ENCODE measurements at places on chromosomes 7 and 10. TPM values are rescaled to one million over a fixed set of nuclear protein-coding genes. Genes with fewer than 3 reads are reported as not detected.

The CACNA2D1 gene
- 1.4 TPM for total RNA-seq

- DNase-seq, result no peak
Observed at GRCh38 chr7:101154693-101155102, 422 bp downstream of the AP1S1 start.

The OR2A12 gene
- not detected for total RNA-seq

- no peak for DNase-seq
Observed at GRCh38 chr7:116271963-116272886, 61.9 kb downstream of the TES start.

GRCh38 chr10:46245381-46245900 lies 41.4 kb upstream of the ANTXRL start:
- DNase-seq, result no peak

GRCh38 chr7:105350906-105351305 lies 37.8 kb downstream of the SRPK2 start:
- DNase-seq, result no peak

DNA sequence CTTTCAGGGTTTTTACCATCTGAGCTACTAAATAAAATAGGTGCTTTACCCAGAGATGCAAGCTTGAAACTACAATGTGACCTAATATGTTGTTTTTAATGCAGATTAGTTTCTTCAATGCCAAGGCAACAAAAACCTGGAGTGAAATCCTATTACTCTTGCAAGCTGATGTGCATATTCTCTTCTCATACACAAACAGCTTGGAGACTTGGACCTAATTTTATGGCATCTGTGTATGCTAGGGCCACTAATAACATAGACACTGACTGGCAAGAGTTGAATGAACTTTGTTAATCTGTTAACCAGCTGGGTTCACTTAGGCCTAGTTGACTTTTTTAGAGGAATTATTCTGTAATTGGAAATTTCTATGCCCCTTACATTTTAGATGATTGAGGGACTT lies 23.4 kb upstream of the SMIM30 start:
- no peak for DNase-seq

The SH2D4B gene
- total RNA-seq, result not detected

DNA sequence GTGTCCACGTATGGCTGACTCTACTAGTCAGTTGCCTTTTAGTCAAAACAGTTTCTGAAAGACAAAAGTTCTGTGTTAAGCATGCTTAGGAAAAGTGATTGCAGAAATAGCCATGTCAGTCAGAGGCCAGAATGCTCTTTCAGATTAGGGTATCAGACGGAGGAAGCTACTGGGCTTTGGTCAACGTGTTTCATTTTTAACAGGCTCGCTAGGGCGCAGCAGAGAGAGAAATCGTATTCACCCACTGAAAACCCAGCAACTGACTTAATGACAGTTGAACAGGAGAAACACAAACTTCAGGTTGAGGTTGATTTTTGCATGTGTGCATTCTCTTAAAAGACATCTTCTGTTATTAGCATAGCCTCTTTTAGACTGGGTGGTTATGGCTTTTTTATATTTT lies 322.6 kb upstream of the KIAA1217 start:
- no peak for DNase-seq

GRCh38 chr7:82291931-82292330 lies 151.6 kb downstream of the CACNA2D1 start:
- no peak for DNase-seq

DNA sequence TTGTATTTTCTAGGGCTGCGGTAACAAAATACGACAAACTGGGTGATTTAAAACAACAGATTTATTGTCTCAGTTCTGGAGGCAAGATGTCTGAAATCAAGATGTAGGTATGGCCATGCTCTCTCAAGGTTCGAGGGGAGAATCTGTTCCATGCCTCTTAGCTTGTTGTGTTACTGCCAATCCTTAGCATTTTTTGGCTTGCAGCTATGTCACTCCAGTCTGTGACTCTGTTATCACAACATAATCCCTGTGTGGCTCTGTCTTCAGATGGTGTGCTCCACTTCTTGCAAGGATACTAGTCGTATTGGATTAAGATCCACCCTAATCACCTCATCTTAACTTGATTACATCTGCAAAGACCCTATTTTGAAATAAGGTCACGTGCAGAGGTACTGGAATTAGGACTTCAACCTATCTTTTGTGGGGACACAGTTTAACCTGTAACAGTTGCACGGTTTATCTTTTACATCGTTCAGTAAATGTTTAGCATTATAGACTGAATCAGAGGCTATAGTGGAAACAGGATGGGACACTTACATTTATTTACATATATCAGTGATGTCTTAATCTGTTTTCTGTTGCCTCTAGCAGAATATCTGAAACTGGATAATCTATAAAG lies 3.1 kb downstream of the C1GALT1 start:
- DNase-seq, result peak; percentile 46

- DNase-seq, result no peak
Observed at GRCh38 chr10:92082583-92083280, 159.2 kb downstream of the BTAF1 start.

The SFRP4 gene
- total RNA-seq, result not detected

The SOSTDC1 gene
- 0.18 TPM for total RNA-seq

DNA sequence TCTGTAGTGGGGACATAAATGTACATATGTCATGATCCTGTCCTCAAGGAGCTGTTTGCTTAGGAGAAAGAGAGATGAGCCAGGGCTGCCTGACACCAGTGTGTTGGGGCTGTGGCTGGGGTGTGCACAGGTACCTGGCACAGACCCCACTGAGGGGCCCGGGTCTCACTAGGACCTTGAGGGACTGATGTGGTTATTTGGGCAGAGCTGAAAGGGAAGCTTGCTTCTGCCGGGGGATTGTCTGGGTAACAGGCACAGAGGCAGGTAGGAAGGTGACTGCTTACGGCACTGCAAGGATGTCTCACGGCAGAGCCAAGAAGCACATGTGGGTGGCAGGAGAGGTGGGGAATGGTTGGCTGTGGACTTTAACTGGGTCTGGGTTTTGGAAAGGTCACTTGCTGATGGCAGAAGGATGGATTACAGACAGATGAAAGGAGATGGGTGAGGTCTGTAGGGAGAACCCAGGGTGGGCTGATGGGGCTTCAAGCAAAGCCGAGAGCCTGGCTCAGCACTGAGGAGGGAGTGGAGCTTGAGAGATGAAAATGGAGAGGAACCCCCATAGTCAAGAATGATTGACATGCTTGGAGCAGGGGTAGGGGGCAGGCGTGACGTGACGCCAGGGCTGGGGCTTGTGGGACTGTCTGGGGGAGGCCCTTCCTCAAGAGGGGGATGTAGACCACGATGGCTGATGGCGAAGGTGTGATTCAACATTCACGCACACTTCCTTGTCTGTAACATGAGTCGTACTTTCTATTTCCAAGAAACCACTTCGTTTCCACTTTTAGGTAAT lies 207.7 kb upstream of the SHH start:
- DNase-seq, result no peak

The RASA4 gene
- 9.4 TPM for total RNA-seq

The WNT16 gene
- total RNA-seq, result not detected

DNA sequence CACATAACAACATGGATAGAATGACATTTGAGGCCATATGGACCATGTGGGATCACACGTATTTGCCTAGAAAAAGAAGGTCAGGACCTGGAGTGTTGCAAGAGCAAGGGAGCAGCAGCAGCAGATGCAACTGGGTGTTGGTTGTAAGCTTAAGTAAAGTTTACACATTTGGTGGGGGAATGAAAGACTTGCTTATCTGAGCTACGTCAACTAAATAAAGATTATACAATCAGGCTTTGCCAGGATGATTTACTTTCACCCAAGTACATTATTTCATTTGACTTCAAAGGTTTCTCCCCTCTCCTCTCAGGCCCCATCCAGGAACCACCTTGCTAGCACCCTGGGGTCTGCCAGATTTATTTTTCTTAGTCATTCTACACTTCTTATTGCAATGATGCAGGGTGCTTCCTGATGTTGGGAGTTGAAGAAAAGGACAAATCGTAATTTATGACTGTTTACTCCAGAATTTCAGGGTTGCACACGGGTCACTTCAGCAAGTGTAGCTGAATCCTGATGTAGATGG lies 591.9 kb upstream of the IGFBP3 start:
- no peak for DNase-seq

The C10orf53 gene
- total RNA-seq, result not detected

The AVPI1 gene
- total RNA-seq, result 19.1 TPM

GRCh38 chr10:124524991-124525653 lies 63.5 kb downstream of the LHPP start:
- peak; percentile 62 for DNase-seq

DNA sequence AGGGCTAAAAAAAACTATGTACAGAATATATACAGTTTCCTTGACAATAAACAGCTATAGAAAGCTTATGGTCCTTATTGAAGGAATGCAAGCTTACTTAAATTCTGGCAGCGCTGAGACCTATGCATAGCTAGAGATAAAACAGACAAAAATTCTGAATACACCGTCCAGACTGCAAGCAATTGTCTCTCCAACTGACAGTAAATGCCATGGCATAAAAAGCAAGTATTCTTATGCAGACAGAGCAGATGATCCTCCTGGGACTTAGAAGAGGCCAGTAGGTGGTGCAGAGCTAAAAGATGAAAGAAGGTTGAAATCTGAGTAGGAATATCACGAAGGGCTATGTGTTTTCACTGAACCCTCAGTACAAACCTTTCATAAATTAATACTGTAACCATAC lies 157.0 kb upstream of the CACNA2D1 start:
- DNase-seq, result no peak

GRCh38 chr10:75424571-75424970 lies 6.9 kb upstream of the LRMDA start:
- DNase-seq, result no peak

GRCh38 chr7:99958564-99959227 lies 17.1 kb downstream of the AZGP1 start:
- DNase-seq, result no peak

The HACD1 gene
- 113 TPM for total RNA-seq

GRCh38 chr7:154985230-154985629 lies 17.7 kb downstream of the PAXIP1 start:
- peak; percentile 68 for DNase-seq

The CFAP58 gene
- 0.37 TPM for total RNA-seq

DNA sequence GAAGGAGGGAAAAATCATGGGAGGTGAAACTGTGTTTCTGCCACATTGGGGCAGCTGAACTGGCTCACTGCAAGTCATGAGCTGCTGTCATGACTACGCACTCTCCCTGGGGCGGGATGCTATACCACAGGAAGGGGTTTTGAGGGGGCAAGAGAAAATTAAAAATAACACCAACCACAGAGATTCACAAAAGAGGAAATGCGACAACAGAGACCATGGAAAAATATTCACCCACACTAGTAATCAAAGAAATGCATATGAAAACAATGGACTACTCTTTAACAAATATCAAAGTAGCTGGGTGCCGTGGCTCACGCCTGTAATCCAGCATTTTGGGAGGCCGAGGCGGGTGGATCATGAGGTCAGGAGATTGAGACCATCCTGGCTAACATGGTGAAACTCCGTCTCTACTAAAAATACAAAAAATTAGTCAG lies 65.2 kb upstream of the TM9SF3 start:
- no peak for DNase-seq

- no peak for DNase-seq
Observed at GRCh38 chr10:46310143-46310514, 23.3 kb downstream of the ANTXRL start.

- DNase-seq, result no peak
Observed at GRCh38 chr7:152851881-152852417, 92.4 kb downstream of the ACTR3B start.

GRCh38 chr10:43091846-43092245 lies 15.0 kb downstream of the RET start:
- no peak for DNase-seq

DNA sequence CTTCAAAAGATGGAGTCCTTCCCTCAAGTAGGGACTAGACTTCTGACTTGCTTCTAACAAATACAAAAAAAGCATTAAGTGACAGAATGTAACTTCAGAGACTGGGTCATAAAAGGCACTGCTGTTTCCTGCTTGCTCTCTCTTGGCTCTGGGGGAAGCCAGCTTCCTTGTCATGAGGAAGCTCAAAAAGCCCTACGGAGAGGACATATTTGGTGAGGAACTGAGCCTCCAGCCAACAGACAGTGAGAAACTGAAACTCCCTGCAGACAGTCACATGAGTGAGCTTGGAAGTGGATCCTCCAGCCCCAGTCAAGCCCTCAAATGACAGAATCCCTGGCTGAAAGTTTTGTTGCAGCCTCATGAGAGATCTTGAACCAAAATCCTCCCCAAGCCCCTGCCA lies 26.3 kb upstream of the SLC35G1 start:
- DNase-seq, result no peak

DNA sequence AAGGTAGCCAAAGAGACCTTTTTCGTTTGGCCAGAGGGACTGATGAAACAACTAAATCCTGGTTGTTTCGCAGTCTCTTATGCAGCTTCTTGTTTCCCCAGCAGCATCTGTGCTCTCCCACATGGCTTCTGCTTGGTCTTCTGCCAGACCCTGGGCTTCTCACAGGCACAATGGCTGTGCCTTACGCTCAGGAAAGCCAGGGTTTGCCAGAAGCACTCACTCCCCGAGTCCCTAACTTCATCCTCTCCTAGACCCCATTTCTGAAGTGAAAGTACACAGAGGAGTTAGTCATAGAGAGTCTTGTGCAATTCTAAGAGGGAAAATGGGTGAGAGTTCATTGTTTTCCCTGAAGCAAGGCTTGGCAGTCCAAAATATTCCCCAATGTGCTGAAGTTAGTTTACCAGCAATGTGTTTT lies 121.7 kb downstream of the EVX1 start:
- DNase-seq, result peak; percentile 10

DNA sequence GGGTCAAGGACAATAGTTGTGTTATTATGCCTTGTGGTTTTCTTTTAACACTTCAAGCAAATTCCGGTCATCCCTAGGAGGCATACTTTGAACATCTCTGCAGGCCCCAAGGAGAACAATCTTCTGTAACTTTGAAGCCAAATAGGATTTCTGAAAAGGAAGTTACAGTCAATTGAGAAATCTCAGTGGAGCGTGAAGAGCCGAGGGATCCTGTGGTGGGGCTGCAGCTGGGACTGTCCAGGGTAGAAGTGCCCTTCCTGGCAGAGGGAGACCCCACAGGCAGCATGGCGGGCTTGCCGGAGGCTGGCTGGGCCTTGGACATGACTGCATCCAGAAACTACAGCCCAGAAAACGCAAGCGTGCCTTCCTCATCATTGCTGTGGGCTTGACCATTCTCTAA lies 179.7 kb downstream of the PTPN20 start:
- DNase-seq, result peak; percentile 7

GRCh38 chr10:129365767-129366402 lies 101.2 kb upstream of the MGMT start:
- no peak for DNase-seq

The GCK gene
- total RNA-seq, result not detected

The FAM241B gene
- 27.8 TPM for total RNA-seq

- no peak for DNase-seq
Observed at GRCh38 chr7:24191362-24191761, 92.6 kb upstream of the NPY start.

DNA sequence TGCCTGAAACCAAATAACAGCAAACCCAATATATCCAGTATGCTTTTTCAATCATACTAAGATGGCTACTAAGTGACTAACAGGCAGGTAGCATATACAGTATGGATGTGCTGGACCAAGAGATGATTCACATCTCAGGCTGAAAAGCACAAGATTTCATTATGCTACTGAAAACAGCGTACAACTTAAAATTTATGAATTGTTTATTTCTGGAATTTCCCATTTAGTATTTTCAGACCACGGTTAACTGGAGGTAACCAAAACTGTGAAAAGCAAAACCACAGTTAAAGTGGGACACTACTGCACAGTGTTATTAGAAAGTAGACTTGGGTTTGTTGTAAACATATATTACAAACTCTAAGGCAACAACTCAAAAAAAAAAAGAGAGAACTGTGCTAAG lies 91.5 kb downstream of the KMT2C start:
- DNase-seq, result no peak

GRCh38 chr10:97810446-97810845 lies 38.6 kb upstream of the SFRP5 start:
- no peak for DNase-seq

The NUTM2E gene
- not detected for total RNA-seq

- DNase-seq, result no peak
Observed at GRCh38 chr7:70838292-70838907, 293.5 kb upstream of the GALNT17 start.
